ENCODE measurements at places on chromosomes 13 and 19. TPM values are rescaled to one million over a fixed set of nuclear protein-coding genes. Genes with fewer than 3 reads are reported as not detected.
A peak's percentile ranks its signal among the peaks of the same experiment; 100 is the strongest.

- no peak overlapping the region for H3K4me3 ChIP-seq
- H3K4me1 ChIP-seq: peaks cover 14% of the 10 kb centered on the region
- no peak for DNase-seq
- H3K36me3 ChIP-seq: no peaks in the 10 kb centered on the region
- peaks cover 6% of the 10 kb centered on the region for H3K27me3 ChIP-seq
- H3K27ac ChIP-seq: no peak overlapping the region
These were observed 18.0 kb upstream of the CFAP97D2 start for GRCh38 chr13:114161028-114161556.

DNA sequence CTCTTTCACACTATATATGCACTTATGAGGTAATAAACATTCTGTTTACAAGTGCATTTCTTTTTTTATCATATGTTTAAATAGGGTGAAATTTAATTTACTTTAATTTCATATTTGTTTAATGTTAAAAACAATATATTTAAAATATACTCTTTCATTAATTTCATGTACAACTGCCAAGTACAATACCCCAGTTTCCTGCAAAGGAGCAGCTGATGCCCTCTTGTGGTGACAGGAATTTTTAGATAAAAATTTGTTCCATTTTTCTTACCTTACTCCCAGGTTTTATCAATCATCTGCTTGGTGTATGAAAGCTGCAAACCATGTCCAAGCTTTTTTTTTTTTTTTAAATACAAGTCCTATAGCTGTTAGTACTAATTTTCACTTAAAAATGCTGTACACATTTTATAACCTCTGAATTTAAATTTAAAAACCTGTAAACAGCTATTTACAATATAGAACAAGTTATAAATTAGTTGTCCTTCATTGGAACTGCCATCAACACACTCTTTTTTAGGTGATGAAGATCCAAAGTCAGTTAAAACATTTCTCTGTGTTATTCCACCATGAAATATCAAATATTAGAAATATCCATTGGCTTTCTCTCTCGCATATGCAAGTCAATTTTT is 4.9 kb downstream of the PCDH20 start:
- peaks cover 10% of the 10 kb centered on the region for H3K4me1 ChIP-seq
- H3K27me3 ChIP-seq: peaks cover 20% of the 10 kb centered on the region
- H3K4me3 ChIP-seq: no peak overlapping the region

DNA sequence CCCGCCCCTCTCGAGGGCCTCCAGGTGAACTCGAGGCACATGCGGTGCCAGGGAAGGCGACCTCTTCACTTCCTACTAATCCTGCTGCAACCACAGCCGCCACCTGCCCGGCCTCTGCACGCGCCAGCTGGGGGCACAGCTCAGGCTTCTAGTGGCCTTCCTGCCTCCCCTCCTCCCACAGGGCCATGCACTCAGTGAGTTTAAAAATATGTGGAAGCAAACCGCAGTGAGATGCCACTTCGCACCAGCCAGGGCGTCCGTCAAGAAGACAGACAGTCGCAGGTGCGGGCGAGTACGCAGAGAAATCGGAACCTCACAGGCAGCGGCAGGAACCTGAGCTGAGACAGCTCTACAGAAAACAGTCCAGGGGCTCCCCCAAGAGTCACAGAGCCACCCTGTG is 10.4 kb downstream of the LMNB2 start:
- no peak for DNase-seq
- no peak overlapping the region for H3K4me3 ChIP-seq
- H3K4me1 ChIP-seq: no peaks in the 10 kb centered on the region

The CEACAM7 gene
- total RNA-seq: 0.49 TPM

DNA sequence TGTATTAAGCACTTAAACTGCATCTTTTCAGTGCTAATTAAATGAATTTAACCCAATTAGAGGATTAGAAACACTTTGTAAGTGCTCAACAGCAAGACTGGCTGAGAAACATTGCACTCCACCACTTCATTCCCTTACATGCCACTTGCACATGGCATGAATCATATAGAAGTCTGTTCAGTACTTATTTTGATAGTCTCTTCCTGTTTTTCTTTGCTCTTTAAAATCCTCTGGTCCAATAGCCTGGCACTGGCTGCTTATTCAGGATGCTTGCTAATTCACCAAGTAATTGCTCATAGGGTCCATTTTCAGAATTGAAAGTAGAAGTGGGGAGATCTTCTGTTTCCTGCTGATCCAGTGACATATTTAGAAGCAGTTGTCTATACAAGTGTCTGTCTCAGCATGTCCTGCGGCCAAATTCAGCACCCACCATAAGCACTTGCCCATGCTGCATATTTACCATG is 900.1 kb downstream of the PCDH9 start:
- H3K4me1 ChIP-seq: no peaks in the 10 kb centered on the region
- H3K27me3 ChIP-seq: no peaks in the 10 kb centered on the region
- DNase-seq: no peak
- H3K36me3 ChIP-seq: no peaks in the 10 kb centered on the region
- H3K27ac ChIP-seq: no peak overlapping the region
- no peak overlapping the region for H3K4me3 ChIP-seq

GRCh38 chr19:53885036-53885435 is 3.0 kb downstream of the PRKCG start:
- H3K36me3 ChIP-seq: no peaks in the 10 kb centered on the region
- H3K4me1 ChIP-seq: peaks cover 16% of the 10 kb centered on the region
- DNase-seq: no peak
- H3K27me3 ChIP-seq: peaks cover 59% of the 10 kb centered on the region

DNA sequence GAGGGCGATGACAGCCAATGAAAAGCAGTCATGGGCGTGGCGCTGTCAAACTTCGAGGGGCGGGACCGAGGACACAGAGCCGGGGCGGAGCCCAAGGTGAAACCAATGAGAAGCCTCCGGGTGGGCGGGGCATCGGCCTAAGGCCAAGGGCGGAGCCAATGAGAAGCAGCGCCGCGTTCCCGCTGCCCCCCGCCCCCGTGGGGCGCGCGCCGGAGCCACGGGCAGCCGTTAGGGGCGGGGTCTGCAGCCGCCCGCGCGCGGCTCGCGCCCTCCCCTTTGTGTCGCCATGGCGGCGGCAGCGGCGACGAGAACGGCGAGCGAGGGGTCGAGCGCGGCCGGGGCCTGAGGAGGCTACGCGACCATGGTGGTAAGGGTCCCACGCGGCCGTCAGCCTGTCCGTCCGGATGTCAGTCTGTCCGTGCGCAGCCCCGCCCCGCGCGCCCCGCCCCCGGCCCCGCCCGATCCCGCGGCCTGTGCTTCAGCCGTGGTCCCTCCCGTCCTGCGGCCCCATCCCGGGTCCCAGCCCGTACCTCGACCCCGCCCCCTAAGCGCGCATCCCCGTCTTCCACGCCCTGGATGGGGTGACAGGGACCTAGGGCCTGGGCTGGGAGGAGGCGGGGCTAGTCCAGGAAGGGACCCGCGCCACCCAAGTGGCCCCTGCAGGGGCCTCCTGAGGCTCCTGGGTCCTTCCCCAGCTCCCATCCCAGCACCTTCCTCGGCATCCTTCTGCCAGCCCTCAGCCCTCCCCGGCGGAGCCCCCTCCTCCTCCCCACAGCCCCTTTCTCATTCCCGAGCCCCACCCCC is at the start of gene ARHGAP33:
ARHGAP33 (plus strand) TSS at position 267 of the 804 bp plus-strand sequence; CDS start at position 362, 95 bp downstream.
- DNase-seq: peak; percentile 99
- H3K27me3 ChIP-seq: no peaks in the 10 kb centered on the region
- H3K36me3 ChIP-seq: peaks cover 4% of the 10 kb centered on the region
- H3K4me3 ChIP-seq: peak within 1 kb of the TSS; percentile 84
- no peak within 1 kb of the TSS for H3K27ac ChIP-seq

The TBXA2R gene
- total RNA-seq: 3.6 TPM

The TFPT gene
- 24.7 TPM for total RNA-seq

DNA sequence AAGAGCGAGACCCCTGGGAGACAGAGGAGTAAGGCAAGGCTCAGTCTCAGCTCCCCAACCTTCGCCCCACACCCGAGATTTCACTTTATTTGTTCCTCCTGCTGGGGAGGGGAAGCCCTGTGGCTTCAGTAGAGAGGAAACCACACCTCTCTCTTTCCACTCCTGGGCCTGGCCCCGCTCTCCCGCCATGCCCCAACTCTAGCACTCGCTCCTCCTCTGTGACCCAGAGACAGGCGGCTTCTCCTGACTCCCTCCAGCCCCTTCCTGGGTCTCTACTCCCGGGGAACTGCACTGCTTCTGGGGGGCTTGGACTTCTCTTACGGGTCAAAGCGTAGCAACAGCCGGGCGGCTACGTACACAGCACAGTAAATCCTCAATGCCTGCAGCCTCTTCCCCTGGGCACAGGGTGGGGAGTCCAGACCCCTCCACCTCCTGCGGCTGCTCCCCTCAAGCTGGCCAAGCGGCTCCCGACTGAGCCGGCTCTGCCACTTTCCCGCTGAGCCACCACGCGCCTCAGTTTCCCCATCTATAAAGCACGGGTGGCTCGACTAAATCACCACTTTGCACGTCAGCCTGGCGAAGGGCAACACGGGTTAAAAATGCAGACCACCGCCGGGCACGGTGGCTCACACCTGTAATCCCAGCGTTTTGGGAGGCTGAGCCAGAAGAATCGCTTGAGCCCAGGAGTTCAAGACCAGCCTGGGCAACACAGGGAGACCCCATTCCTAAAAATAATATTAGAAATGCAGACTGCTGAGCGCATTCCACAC is 1.4 kb downstream of the RNF126 start:
- peak overlapping the region; percentile 79 for H3K4me3 ChIP-seq
- no peaks in the 10 kb centered on the region for H3K27me3 ChIP-seq
- no peaks in the 10 kb centered on the region for H3K36me3 ChIP-seq
- peaks cover 77% of the 10 kb centered on the region for H3K4me1 ChIP-seq
- H3K27ac ChIP-seq: peak overlapping the region; percentile 96

- no peak overlapping the region for H3K4me3 ChIP-seq
- H3K27me3 ChIP-seq: no peaks in the 10 kb centered on the region
- H3K4me1 ChIP-seq: peaks cover 54% of the 10 kb centered on the region
- H3K27ac ChIP-seq: no peak overlapping the region
These were observed 11.9 kb downstream of the EFNB2 start for GRCh38 chr13:106523576-106523975.

GRCh38 chr19:271856-272255 is 19.3 kb downstream of the PLPP2 start:
- no peak overlapping the region for H3K27ac ChIP-seq
- no peak overlapping the region for H3K4me3 ChIP-seq
- no peak for DNase-seq
- peaks cover 2% of the 10 kb centered on the region for H3K27me3 ChIP-seq
- no peaks in the 10 kb centered on the region for H3K36me3 ChIP-seq

DNA sequence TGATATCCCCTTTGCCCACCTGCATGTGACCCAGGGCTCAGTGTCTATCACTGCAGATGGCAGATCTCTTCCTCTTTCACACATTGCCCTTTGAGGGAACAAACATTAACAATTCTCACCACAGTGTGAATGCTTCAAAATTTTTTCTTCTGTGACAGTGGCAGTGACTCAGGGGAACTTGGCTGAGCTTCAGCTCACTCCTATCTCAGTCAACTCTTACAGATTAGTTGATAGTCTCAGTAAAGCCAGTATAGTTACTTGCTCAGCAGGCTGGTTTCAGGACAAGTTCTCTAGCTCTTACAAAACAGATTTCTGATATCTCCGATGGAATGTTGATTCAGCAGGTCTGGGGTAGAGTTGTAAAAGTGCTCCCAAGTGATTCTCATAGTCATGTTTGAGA is 166.9 kb downstream of the DLEU7 start:
- no peak overlapping the region for H3K4me3 ChIP-seq
- no peaks in the 10 kb centered on the region for H3K4me1 ChIP-seq
- no peaks in the 10 kb centered on the region for H3K27me3 ChIP-seq

DNA sequence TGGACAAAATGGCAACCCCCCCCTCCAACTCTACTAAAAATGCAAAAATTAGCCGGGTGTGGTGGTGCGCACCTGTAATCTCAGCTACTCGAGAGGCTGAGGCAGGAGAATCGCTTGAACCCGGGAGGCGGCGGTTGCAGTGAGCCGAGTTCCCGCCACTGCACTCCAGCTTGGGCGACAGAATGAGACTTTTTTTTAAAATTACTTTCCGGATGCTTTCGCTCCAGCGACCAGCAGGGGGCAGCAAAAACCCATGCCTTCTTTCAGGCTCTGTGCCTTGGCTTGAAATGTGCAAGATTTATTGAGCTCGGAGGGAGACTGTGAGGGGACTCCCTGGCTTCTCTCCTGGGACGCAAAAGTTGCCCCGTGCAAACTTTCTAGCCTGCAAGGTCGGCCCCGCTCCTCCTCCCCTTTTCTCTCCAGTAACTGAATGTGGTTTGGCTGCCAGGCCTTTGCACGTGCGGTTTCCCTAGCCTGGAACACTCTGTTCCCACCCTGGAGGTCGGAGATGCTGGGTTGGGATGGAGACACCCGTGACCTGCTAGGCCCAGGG is 61.4 kb upstream of the NFIC start:
- peaks cover 12% of the 10 kb centered on the region for H3K4me1 ChIP-seq
- no peak overlapping the region for H3K4me3 ChIP-seq
- DNase-seq: peak; percentile 82

GRCh38 chr19:9566729-9567128 is 17.6 kb downstream of the ZNF121 start:
- no peak overlapping the region for H3K4me3 ChIP-seq
- H3K4me1 ChIP-seq: no peaks in the 10 kb centered on the region
- peaks cover 66% of the 10 kb centered on the region for H3K36me3 ChIP-seq
- no peak for DNase-seq

DNA sequence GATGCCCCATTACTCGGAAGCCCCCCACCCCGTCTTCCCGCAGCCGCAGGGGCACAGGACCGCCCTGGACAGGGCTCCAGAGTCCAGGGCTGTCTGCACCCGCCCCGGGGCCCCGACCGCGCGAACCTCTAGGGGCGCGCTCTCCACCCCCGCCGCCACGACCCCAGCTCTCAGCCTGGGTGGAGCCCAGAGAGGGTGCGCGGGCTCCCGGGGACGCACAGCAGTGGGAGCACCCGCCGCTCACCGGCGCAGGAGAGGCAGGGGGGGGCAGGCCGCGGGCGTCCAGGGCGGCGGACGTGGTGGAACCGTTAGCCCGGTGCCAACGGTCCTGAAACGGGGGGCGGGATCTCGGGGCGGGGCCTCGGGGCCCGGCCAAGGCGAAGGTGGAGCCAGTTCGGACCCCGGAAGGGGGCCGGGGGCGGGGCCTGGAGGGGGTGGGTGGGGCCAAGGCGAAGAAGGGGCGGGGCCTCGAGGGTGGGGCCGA is at the start of gene ATP8B3:
ATP8B3 (minus strand) TSS at position 335 of the 484 bp plus-strand sequence. CDS start 540 bp downstream, outside the sequence.
- peak within 1 kb of the TSS; percentile 57 for H3K4me3 ChIP-seq
- no peak for DNase-seq
- peaks cover 18% of the 10 kb centered on the region for H3K36me3 ChIP-seq
- peak within 1 kb of the TSS; percentile 70 for H3K27ac ChIP-seq
